Cortex of kidney (tissue), 1 donor: ENCODE measurements at places on chromosomes 1 and 21.

GRCh38 chr1:60427701-60428100 is 354.1 kb upstream of the C1orf87 start:
- no peak for DNase-seq

DNA sequence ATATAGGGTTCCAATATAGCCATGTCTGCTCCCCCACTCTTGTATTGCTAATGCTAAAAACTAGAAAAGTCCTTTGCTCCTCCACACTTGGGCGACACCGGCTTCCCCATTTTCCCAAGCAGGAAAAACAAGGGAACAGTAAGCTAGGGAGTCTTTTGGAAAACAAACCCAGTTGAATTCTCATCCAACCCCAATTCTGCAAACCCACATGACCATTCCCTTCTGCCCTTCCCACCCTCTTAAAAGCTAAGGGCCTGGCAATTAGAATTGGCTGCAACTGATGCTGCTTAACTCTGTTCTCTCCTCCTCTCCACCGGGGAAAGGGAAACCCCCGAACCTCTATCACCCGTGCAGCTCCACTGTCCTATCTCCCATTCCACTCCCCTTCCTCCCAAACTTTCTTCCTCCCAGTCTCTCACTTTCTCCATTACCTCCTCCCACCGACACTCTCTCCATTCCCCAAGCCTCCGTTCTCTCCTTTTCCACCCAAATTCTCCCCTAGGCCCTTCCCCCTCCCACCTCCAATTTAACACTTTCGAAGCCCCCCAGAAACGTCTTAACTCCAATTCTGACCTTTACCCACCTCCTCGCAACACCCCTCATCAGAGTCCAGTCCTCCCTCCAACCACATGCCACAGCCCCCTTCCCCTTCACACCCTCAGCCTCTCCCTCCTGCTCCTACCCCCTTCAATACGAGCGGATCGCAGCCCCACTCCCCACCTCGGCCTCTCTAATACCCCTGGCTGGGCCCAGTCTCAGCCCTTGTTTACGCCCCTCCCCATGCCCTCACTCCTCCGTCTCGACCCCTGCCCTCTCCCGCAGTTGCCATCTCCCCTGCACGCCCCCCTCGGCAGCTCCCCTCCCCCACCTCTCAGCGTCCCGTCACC is 701 bp downstream of the DEDD start:
- DNase-seq, result no peak

- no peak for DNase-seq
Observed at GRCh38 chr1:52635321-52636089, 2.5 kb downstream of the SHISAL2A start.

GRCh38 chr1:20250340-20250989 is 40.2 kb upstream of the VWA5B1 start:
- DNase-seq, result no peak

- DNase-seq, result no peak
Observed at GRCh38 chr21:14751602-14752344, 205.7 kb upstream of the SAMSN1 start.

GRCh38 chr1:52189898-52190480 is 48.1 kb downstream of the ZFYVE9 start:
- no peak for DNase-seq

- DNase-seq, result no peak
Observed at GRCh38 chr1:210779269-210779668, 354.7 kb downstream of the KCNH1 start.

DNA sequence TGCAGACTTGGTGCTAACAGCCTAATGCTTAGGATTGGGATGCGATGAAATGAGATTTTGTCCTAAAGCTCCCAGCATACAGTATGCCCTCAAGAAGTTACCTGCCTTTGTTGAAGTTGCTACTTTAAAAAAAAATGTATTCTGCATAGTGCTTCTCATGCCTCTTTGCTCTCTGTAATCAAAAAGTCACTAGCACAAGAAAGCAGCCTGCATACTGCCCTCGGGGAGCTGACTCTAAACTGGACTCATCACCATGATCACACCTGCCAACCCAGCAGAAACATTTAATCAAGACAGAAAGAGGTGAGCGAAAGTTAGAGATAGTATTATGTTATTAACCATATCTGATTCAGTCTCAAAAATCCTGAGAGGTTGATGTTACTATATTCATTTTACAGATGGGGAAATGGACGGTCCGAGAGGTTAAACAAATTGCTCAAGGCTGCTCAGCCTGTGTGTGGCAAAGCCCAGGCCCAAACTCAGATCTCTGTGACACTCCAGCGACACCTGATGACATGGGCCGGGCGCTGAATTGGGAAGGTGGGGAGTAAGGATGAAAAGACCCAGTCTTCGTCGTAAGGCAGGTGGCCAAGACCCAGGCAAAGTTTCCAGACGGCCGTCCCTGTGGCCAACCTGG is 1.1 kb downstream of the BATF3 start:
- DNase-seq, result no peak

DNA sequence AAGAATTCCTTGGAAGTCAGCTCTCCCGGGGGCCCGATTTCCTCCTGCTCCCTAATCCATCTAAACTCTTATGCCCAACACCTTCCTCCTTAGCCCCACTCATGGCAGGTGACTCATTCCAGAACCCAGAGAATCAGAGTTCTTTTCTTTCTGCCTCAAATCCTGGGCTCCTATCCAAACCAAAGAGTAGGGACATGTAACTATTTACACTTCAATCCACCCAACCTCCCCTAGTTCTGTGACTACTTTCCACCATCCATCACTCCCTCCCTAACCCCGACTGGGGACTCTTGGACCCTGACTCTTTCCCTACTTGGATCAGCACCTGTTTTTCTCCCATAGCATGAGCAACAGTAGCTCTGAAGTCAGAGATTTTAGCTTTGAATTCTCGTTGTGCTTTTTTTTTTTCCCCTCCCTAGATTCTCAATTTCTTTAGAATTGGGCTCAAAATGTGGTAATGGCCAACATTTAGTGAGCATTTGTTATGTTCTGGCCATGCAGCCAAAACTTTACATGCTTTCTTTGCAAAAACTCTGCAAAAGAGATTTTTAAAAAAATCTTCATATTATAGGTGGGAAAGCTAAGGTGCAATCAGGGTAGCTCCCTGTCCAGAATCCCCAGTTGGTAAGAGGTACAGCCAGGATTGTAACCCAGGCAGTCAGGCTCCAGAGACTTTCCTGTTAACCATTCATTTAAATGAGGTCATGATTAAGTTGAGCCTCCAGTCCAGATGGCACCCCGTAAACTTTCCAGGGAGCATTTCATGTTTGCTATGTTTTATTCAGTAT is 7.5 kb upstream of the CYP4A11 start:
- DNase-seq, result no peak

DNA sequence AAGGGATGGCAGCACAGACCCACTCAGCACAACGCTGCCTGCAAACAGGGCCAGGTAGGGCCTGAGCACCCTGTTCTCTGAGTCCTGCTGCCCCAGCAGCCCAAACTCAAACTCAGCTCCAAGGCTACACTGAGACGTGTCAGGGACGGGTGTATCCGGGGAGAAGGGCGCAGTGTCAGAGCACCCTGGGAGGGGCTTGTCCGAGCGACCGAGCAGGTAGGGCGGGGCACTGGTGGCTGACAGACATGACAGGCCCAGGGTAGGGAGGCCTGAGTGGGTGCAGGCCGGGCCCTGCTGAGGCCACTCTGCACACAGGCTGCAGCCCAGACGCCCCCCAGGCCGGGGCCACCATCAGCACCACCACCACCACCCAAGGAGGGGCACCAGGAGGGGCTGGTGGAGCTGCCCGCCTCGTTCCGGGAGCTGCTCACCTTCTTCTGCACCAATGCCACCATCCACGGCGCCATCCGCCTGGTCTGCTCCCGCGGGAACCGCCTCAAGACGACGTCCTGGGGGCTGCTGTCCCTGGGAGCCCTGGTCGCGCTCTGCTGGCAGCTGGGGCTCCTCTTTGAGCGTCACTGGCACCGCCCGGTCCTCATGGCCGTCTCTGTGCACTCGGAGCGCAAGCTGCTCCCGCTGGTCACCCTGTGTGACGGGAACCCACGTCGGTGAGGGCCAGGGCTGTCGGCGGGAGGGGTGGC is 5.5 kb downstream of the SCNN1D start:
- no peak for DNase-seq

DNA sequence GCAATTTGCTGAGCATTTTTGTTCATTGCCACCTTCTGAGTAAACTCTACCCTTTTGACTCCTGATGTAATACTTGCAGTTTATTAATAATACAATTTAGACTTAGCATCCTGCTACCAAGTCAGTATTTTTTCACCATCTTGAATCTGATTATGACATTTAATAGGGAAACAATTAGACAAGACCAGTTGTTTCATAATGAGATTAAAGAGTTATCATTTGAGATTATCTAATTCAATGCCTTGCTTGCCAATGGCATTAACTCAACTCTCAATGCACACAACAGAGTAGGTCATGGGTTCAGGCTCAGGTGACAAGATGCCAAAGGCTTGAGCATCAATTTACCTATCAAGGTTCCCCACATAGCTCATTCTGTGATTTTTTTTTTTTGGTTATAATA is 488.4 kb downstream of the DISC1 start:
- no peak for DNase-seq

DNA sequence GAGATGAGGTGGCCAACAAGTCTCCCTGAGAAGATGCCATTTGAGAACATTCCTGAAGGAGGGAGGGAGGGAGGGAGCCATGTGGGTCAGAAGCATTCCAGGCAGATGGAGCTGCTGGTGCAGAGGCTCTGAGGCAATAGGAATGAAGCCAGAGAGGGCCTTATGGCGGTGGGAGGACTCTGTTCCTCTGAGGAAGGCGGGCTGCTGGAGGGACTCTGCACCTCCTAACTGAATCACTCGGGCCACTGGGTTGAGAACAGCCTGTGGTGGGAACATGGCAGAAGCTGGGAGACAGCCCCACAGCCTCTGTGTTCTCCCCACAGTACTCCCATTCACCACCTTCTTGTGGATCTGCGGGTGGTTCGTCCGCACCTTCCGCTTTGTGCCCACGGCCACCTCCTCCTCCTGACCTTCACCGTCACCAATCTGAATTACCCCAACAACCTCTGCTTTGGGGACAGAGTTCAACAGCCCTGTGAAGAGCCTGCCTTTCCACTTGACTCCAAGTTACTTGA is 2.4 kb upstream of the TMEM125 start:
- no peak for DNase-seq

GRCh38 chr1:168466714-168467131 is 77.1 kb downstream of the XCL2 start:
- DNase-seq, result no peak

GRCh38 chr1:31198600-31198999 is 41.1 kb downstream of the NKAIN1 start:
- no peak for DNase-seq

DNA sequence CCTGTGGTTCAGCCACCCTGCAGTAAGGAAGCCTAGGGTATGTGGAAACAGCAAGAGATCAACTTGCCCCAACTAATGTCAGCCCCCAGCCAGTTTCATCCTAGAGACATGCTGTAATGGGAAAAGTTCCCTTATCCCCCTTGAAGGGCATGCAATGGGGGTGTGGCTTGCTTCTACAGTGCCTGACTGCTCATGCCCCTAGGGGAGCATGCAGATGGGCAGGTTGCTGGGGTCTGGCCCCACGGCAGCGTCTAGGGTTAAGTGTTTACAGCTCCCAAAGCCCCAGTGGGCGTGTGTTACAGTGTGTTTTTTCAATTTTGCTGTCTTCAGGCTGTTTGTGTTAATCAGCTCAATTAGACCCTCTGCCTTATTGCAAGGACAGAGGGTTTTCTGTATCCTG is 1105.9 kb downstream of the AMY1C start:
- no peak for DNase-seq

DNA sequence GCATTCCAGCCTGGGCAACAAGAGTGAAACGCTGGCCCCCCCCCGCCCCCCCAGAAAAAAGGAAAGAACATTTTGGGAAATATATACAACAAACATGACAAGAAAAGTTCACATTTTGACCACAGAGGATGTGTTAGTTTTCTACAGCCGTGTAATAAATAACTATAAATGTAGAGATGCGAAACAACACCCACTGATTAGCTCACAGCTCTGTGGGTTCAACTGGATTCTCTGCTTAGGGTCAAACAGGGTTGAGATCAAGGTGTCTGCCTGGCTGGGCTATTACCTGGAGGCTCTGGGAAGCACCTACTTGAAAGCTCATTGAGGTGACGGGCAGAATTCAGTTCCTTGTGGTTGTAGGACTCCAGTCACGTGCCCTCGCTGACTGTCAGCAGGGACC is 11.1 kb upstream of the VPS26C start:
- no peak for DNase-seq

DNA sequence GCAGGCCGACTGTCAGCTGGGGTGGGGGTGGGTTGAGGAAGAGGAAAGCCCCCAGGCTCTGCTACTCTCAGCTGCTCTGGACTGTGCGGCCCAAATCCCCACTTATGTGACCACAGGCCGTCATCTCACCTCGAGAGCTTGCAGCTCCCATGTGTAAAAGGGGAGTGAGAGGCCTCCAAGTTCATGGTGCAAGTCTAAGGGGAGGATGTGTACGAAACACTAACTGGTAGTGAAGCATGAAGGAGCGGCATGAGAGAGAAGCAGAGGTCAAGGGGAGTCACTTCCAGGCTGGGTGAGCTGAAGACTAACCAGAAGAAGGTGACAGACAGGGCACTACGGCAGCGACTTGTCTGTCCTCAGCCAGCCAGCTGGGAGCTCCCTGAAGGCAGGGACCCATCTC is 43.8 kb downstream of the GLIS1 start:
- DNase-seq, result no peak

- DNase-seq, result no peak
Observed at GRCh38 chr21:36976882-36977651, 10.6 kb upstream of the HLCS start.

- no peak for DNase-seq
Observed at GRCh38 chr21:16540966-16541727, 811.4 kb downstream of the USP25 start.

- DNase-seq, result no peak
Observed at GRCh38 chr1:159089184-159089791, 12.7 kb upstream of the AIM2 start.

- DNase-seq, result no peak
Observed at GRCh38 chr1:24886241-24886640, 43.8 kb downstream of the RUNX3 start.

DNA sequence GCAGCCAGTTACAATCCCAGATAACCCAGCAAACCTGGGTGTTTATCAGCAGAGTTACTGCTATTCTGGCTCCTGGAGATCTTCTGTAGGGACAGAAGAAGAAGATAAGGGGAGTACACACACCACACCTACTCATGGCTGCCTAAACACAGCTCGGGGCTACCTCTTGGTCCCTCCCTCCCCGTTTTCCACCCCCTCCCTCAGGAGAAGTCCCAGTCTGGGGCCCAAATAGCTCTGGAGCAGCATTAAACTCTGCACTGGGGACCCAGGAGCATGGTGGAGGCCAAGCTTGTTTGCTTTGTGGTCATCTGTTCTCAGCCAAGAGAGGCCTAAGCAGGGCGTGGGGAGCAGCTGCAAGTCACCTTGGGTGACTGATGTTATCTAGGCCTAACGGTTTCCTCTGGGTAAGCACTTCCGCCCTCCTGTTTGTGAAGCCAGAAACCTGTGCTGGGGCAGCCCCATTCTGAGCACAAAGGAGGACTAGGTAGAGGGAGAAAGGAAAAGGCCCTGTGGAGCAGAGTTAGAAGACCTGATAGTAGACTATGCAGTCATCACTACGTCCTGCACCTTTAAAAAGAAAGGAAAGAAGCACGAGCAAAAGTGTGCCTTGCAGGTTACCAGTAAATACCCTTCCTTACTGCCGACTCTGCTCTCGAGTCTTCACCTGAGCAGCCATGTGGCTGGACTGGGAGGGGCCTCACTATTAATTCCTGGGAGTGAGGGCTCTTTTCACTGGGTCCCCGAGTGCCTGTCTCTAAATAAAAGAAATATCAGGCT is 2.0 kb upstream of the RCSD1 start:
- no peak for DNase-seq

GRCh38 chr1:214496126-214496525 is 55.3 kb downstream of the PTPN14 start:
- DNase-seq, result no peak

GRCh38 chr1:107291987-107292386 is 151.1 kb downstream of the NTNG1 start:
- no peak for DNase-seq
